Naive thymus-derived CD4-positive, alpha-beta T cell (primary cell): ENCODE measurements at places on chromosomes 5 and 9. TPM values are rescaled to one million over a fixed set of nuclear protein-coding genes. Genes with fewer than 3 reads are reported as not detected.

The TTC16 gene
- 0.29 and 0.41 TPM in 2 replicates for total RNA-seq

- no peak for DNase-seq
Observed at GRCh38 chr5:11128021-11128420, 367.0 kb upstream of the DAP start.

The FOXI1 gene
- total RNA-seq, result not detected

DNA sequence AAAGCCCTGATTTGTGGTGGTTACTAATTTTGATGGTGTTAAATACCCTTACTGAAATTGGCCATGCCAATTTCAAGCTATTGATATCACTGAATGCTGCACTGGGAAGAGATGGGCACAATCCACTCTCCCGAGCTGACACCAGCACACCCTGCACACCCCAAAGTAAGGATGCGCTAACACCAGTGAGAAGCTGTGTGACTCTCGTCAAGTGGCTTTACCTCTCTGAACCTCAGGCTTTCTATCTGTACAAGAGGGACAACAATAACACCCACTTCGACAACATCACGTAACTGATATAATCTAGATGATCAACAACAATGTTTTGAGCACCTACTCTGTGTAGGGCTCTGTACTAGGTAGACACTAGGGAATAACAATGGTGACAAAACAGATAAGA is 8.0 kb upstream of the AKNA start:
- no peak for DNase-seq

The SLC12A7 gene
- 87.4 and 101 TPM in 2 replicates for total RNA-seq

The POLR3G gene
- 0.51 TPM for total RNA-seq

DNA sequence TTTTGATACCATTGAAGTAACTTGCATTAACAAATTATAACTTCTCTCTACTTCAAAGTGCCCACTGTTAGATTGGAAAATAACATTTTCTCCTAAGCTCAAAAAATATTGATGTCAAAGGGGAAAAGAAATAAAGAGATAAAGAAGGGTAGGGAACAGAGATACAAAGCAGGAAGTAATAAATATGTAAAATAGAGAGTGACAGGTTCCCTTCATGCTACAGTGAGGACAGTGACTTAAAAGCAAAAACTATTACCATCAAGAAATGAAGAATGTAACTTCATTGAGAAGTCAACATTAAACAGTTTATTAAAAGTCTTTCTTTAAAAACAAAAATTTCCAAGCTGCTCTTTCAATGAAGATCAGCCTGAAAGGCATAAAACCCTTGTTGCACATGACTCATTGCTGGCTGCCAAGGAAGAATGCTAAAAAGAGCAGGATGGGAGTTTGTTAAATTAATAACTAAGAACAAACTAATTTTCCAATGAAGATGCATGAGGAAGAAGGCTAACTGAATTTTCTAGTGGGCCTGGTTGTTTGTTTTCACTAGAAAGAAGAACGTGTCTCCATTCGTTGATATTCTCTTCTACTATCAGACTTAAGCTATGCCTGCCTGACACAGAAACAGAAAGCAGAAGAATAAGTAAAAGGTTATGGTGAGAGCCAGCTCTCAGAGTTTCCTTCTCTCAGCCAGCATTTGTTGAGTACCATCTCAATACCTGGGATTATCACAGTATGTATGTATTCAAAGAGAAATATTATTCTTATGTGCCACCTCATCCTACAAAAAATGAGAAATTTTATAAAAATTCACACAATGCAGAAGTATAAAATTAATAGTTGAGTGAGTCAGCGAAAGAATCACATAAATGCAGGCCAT is 197.8 kb upstream of the NREP start:
- no peak for DNase-seq

DNA sequence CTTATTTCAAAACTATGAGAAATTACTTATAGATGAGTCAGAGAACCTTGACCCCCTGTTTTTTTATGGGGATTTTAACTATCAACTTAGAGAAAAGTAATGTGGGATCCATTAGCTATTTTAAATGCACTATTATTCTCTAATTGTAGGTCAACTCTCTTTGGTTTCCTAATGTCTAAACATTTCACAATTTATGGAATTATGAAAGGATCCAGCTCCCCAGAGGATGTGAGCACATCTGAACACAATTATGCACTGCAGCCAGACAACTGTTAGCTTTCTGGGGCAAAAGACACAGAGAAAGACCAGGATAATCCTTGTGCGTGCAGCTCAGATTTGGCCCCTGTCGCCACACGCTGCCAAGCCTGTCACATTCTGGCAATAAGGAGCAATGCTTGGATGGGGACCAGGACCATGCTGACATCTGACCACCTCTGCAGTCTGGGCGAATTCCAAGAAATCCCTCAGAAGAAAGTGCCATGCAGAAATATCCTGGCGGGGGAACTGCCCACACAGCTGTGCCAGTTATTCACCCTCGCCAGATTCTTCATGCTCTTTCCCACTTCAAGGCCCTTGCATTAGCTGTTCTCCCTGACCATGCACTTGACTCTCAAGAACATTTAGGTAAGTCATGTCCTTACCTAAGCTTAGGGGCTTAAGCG is 22.2 kb upstream of the CMBL start:
- DNase-seq, result no peak

The EQTN gene
- total RNA-seq, result not detected

The SLC6A7 gene
- total RNA-seq, result not detected

The DIRAS2 gene
- total RNA-seq, result not detected

- no peak for DNase-seq
Observed at GRCh38 chr5:60586307-60586901, 113.6 kb downstream of the DEPDC1B start.

DNA sequence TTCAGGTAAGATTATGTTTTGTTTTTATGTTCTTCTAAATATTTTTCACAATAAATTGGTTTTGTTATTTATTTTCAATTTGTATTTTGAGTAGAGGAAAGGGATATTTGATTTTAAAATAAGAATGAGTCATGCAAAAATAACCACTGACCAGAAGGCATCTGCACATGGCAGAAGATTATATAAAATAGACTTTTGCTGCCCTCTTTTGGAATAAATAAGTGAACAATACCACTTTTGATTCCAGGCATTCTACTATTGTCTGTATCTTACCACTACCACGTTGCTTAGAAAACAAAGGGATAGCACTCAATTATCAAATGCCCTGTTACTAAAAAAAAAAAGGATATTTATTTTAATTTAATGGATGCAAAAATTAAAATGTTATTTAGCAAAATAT is 227.3 kb upstream of the ITGA1 start:
- no peak for DNase-seq

GRCh38 chr5:106661866-106662265 is 1008.9 kb downstream of the EFNA5 start:
- no peak for DNase-seq
